ENCODE measurements at places on chromosomes 3 and 15.

GRCh38 chr3:4507024-4507596, 14.0 kb downstream of the ITPR1 start:
- no peak for DNase-seq

- DNase-seq: no peak
Observed at GRCh38 chr3:72355168-72355567, 493.1 kb downstream of the SHQ1 start.

- DNase-seq: no peak
Observed at GRCh38 chr15:35852818-35853624, 307.1 kb upstream of the DPH6 start.

DNA sequence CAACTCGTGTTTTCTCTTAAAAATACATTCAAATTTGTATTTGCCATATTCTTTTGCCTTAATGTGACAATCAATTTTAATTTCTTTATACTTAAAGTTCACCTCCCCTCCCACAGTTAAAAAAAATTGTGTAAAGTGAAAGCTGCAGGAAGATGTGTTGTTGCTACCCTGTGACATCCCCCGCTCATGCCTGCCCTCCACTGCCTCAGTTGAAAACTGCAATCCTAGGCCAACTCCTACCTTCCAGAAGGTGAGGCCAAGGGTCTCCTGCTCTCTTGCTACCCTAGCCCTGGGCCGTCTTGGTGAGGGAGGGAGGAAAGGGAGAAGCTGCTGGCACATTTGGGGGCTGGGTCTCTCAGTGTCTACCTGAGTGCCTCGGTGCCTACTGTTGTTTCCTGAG, 57.0 kb upstream of the CMTM7 start:
- peak; percentile 22 for DNase-seq

DNA sequence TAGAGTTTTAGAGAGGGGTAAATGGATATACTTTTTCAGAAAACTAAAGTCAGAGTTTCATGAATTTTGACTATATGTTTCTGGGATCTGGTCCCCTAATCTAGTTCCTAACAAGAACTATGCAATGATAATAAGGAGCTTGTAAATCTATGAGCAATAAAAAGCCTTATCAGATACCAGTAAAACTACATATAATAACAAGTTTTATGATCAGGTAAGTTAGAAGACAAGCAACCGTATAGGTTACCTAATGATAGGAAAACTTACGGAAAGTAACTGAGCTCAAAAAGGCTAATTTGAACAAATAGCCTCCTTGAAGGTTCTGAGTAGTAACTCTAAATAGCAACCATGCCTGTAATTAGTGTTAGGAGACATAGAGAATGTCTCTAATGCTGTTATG, 21.0 kb downstream of the MIX23 start:
- DNase-seq: no peak
